PC-3 (cell line): ENCODE measurements at places on chromosomes 6 and 20. TPM values are rescaled to one million over a fixed set of nuclear protein-coding genes. Genes with fewer than 3 reads are reported as not detected.

GRCh38 chr6:130769861-130770260 lies 57.3 kb upstream of the SMLR1 start:
- H3K27ac ChIP-seq, result no peak overlapping the region
- H3K36me3 ChIP-seq, result no peaks in the 10 kb centered on the region
- H3K27me3 ChIP-seq, result no peaks in the 10 kb centered on the region
- no peak overlapping the region for H3K4me3 ChIP-seq

The NNAT gene
- not detected in 2 replicates for total RNA-seq

DNA sequence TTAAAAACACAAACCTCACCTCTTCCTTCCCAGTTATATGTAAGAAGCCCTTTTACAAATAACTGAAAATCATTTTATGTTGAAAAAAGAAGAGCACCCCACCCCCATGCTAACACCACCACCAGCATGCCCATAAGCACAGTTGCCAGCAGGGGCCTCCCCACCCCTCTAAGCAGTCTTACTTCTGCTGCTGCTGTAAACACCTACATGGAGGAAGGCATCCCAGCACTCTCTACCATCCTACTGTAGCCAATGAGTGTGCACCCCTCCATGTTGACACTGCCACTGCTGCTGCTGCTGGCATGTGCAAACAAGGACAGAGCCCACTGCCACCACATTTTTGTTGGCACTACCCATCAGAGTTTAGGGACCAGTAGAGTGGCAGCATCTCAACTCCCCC lies 49.6 kb upstream of the PHIP start:
- H3K27me3 ChIP-seq, result no peaks in the 10 kb centered on the region
- H3K4me1 ChIP-seq, result no peaks in the 10 kb centered on the region
- H3K4me3 ChIP-seq, result no peak overlapping the region
- H3K36me3 ChIP-seq, result no peaks in the 10 kb centered on the region

GRCh38 chr6:1395941-1396908 lies 6.8 kb downstream of the FOXF2 start:
- no peaks in the 10 kb centered on the region for H3K36me3 ChIP-seq
- H3K4me3 ChIP-seq, result no peak overlapping the region
- DNase-seq, result no peak
- H3K27me3 ChIP-seq, result peaks cover 85% of the 10 kb centered on the region
- no peak overlapping the region for H3K27ac ChIP-seq
- H3K4me1 ChIP-seq, result no peaks in the 10 kb centered on the region

- peak overlapping the region; percentile 80 for H3K27ac ChIP-seq
- H3K4me3 ChIP-seq, result no peak overlapping the region
- H3K27me3 ChIP-seq, result no peaks in the 10 kb centered on the region
- H3K36me3 ChIP-seq, result no peaks in the 10 kb centered on the region
Observed at GRCh38 chr6:132731086-132731485, 17.2 kb upstream of the VNN1 start.

The FNDC11 gene
- total RNA-seq, result 0.40 and 1.8 TPM in 2 replicates

GRCh38 chr6:25583099-25583498 lies 68.9 kb upstream of the SCGN start:
- no peaks in the 10 kb centered on the region for H3K4me1 ChIP-seq
- H3K27ac ChIP-seq, result no peak overlapping the region
- no peak for DNase-seq
- no peaks in the 10 kb centered on the region for H3K36me3 ChIP-seq
- no peaks in the 10 kb centered on the region for H3K27me3 ChIP-seq
- H3K4me3 ChIP-seq, result no peak overlapping the region

GRCh38 chr6:116511424-116512110 lies at the start of gene CALHM5:
TSS of gene CALHM5 (plus strand) at chr6:116511639. CDS start at chr6:116511697, 58 bp downstream.
- 0 out of 2 replicates have a peak, but pooled peaks cover 5% of the 10 kb centered on the region for H3K4me1 ChIP-seq
- H3K4me3 ChIP-seq, result no peak within 1 kb of the TSS
- H3K27ac ChIP-seq, result no peak within 1 kb of the TSS
- H3K36me3 ChIP-seq, result no peaks in the 10 kb centered on the region
- peak; percentile 83 for DNase-seq

DNA sequence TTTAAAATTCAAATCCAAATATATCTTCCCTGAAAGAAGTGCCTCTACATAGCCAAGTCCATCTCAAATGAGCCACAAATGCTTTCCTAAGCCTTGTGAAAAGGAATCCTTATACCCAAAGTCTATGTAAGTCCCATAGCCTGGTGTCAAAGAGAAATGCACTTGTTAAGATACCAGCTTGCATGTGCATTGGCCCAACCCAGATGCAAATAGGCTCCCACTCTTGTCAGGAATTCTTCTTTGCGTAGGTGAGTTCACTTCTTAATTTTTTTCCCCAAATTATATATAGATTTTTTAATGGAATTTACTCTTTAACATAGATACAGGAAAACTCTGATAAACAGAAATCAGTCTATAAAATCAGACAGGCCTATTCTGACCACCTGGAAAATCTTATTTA lies 105.6 kb downstream of the RALGAPA2 start:
- H3K4me1 ChIP-seq, result no peaks in the 10 kb centered on the region
- H3K4me3 ChIP-seq, result no peak overlapping the region
- DNase-seq, result no peak
- no peaks in the 10 kb centered on the region for H3K36me3 ChIP-seq
- no peak overlapping the region for H3K27ac ChIP-seq

DNA sequence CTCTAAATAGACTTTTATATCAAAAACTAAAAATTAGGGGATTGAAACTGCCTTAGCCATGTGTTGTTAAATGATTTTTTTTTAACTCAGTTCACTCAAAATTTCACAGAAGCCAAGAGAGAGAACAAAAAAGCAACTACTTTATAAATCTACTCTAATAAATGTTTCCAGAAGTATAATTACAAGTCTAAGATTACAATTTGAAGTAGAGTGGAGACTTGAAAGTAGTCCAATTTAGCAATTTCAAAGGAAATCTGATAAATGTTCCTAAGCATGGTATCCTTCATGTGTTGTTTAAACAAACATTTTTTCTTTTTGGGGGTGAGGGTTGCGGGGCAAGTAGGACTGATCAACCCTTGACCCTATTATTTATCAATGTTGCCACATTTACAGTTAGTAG lies 72.6 kb downstream of the PHIP start:
- no peaks in the 10 kb centered on the region for H3K4me1 ChIP-seq
- H3K27me3 ChIP-seq, result no peaks in the 10 kb centered on the region
- H3K36me3 ChIP-seq, result peaks cover 3% of the 10 kb centered on the region

The ASF1A gene
- 24.6 and 25.0 TPM in 2 replicates for total RNA-seq

GRCh38 chr6:142850679-142851423 lies 94.1 kb downstream of the HIVEP2 start:
- H3K36me3 ChIP-seq, result no peaks in the 10 kb centered on the region
- peak overlapping the region; percentile 96 for H3K27ac ChIP-seq
- peak; percentile 39 for DNase-seq
- H3K4me1 ChIP-seq, result peaks cover 77% of the 10 kb centered on the region
- H3K4me3 ChIP-seq, result no peak overlapping the region

DNA sequence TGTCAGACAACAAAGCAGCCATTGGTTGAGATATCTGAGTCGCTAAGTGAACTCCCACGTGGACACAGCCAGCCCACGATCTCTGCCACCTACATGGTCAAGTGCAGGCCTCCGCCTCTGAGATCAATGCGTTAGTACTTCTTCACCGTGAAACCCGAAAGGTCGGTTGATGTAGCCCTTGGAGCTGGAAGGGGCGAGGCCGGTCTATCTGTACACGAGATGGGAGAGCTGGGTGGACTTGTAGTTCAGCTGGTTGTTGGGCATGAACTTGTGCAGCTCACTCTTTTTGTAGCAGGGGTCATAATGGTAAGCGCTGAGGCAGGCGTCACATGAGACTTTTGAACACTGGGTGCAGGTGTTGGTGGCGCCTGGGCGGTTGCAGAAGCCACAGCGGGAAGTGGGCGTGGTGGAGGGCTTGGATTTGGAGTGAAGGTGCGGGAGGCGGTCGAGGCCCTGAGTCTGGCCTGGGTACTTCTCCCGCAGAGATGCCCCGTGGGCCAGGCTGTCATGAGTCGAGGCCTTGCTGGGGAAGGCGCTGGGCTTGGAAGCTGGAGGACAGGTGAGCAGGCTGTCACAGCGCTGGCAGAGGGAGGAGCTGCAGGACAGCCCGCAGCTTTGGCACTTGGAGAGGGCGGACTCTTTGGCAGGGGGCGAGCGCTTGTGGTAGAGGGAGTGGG lies 9.8 kb downstream of the SPATA2 start:
- H3K27ac ChIP-seq, result no peak overlapping the region
- no peaks in the 10 kb centered on the region for H3K4me1 ChIP-seq
- no peaks in the 10 kb centered on the region for H3K27me3 ChIP-seq
- H3K36me3 ChIP-seq, result peaks cover 40% of the 10 kb centered on the region
- H3K4me3 ChIP-seq, result no peak overlapping the region

The SLC4A11 gene
- 23.7 and 26.8 TPM in 2 replicates for total RNA-seq

DNA sequence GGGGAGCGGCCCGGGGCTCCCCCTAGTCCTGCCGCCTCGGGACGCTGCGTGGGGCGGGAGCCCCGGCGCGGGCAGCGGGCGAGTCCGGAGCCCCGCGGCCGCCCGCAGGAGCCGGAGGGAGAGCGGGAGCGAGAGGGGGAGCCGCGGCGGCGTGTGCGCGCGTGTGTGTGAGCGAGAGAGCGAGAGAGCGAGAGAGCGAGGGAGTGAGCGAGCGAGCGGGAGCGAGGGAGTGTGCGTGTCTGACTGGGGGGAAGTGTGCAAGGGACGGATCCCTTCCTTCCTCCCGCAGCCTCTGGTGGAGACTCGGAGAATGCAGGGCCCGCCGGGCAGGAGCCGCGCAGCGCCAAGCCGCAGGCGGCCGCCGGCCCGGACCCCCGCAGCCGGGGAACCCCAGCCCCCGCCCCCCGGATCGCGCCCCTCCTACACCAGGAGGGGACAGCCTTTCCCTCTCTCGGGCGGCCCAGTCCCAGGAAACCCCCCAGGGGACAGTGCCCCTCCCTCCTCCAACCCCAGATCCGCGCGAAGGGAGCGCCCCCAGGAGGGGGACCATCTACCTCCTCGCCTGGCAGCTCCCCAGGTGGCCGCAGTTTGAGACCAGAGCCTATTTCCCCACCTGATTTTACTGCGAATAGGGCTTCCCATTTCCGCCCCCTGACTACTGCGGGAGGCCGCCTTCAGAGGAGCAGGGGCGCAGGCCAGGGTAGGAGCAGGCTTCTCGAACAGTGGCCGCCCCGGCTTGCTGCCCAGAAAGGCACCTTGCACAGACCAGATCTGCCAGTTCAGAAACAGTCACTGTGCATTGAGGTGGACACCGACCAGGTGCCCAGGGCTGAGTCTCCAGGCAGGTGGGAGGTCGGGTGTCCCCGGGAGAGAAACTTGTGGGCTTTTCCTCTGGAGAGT lies at the start of gene CDH22:
Gene CDH22, minus strand, starts transcription at position 241 of the 900 bp plus-strand sequence. CDS start 57,204 bp downstream, outside the sequence.
- H3K27me3 ChIP-seq, result peaks cover 81% of the 10 kb centered on the region
- no peak within 1 kb of the TSS for H3K27ac ChIP-seq
- no peaks in the 10 kb centered on the region for H3K36me3 ChIP-seq
- DNase-seq, result peak; percentile 25
- H3K4me1 ChIP-seq, result no peaks in the 10 kb centered on the region

The PABPC1L gene
- 32.0 and 40.7 TPM in 2 replicates for total RNA-seq
